Stimulated activated CD4-positive, alpha-beta T cell treated with anti-CD3 and anti-CD28 coated beads, TNF-alpha, amount 100 ng/mL, for 4 hours (primary cell): ENCODE measurements at places on chromosomes 6 and 20.

DNA sequence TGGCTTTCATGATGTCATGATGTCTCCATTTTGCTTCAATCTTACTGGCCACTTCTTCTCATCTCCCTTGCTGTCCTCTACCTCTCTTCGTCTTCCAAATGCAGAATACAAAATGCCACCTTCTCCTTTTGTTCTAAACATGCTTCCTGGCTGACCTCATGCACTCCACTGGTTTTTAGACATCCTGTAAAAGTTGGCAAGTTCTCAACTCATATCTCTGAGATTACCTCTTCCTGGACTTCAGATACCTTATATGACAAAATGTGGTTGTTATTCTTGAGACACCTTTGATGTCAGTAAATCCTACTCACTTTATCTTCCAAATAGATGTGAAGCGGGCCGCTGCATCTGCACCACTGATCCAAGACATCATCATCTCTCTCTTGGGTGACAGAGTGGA, 212.7 kb upstream of the FOXA2 start:
- no peak for DNase-seq

DNA sequence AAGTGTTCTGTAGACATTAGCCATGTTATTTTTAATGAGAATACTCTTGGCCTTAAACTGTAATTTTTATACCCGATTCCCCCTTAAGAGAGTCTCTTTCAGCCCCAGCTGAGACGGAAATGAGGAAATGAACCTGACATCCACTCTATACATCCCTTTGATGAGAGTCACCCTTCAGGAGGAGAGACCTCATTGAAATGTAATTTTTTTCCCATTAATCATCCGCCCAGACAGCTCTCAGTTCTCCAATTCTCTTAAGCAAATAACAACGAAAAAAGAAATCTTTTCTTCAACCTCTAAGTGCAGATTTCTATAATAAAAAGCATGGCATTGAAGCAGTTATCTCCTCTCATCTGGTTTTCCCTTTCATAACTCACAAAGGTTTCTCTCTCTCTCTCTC, 243.8 kb upstream of the PMEPA1 start:
- no peak for DNase-seq

DNA sequence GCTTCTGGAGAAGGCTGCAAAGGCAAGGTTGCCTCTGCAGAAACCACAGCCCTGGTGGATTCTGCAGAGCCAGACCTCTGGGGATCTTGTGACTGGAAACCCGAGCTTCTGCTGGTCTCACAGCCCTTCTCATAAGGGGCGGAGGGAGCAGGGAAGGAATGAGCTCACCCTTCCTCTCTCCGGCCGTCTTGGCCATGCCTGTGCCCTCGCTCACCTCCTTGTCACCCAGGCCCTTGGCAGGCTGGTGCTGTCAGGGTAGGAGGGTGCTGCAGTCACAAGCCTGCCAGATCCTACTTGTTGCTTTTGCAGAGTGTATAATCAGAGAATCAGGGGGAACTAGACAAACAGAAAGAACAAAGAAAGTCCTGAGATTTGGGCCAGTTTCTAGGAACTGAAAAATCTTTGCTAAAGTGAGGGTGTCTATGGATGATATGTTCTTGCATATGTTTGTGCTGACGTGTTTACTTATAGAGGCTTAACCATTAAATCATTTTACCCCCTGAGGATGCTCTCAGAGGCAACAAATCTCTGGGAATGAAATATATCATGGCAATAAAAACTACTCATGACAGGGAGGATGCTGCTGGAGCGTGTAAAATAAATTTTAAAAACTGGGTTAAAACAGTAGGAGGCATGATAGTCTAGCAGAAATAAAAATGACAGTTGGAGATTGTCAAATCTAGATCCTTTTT, 244.9 kb upstream of the SOX4 start:
- DNase-seq: no peak

DNA sequence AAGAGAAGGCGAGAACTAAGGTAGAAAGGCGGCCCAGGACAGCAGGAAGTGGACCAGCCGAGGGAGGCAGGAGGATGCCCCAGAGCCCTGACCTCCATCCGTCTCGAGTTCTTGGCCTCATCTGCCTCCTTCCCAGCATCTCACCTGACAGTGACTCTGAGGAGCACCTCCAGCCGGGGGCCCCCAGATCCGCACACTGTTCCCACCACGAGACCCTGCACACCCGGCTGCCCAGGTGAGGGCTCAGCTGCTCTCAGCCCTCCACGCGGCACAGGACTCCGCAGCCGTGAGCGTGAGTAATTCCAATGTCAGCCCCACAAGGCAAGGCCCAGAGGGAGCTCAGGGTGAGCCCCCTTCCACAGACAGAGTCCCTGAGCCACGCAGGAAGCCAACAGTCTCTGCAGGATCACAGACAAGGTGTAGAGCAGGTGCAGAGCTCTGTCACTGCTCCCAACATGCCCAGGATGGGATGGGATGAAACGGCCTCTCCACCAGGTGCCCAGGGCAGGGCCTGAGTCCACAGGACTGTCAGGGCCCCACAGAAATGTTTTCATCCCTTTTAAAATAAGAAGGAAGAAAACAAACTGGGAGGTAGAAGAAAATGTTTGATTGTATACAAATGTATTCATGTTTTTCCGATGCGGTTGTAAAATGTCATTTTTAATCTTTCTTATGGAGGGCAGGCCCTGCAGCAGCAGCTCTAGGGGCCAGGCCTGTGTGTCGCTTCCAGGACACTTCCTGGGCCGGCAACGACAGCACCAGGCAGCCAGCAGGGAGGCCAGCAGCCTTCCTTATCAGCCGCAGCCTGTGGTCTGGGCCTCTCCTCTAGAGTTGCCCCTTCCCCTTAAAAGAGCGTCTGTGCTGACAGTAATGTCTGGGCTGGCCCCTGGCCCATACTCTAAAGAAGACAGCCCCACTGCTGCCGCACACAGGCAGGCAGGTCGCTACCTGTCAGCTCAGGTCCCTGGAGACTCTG, 66.9 kb downstream of the DLL1 start:
- no peak for DNase-seq

DNA sequence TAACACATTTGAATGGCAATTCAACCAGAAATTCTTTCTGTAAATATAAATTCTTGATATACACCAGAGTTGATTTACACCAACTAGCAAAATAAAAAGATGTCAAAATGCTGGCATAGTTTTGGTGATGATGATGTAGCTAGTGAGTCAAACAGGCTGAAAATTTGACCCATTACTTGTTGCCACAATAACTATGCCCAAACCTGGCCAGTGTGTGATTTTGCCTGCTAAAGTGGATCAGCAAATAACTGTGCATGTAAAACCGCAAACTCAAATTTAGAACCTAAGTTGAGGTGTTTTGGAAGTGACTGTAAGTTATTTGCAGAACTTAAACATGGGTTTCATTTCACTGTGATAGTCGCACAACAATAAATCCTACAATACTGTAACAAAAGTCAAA, 125.9 kb downstream of the KIF6 start:
- DNase-seq: no peak

DNA sequence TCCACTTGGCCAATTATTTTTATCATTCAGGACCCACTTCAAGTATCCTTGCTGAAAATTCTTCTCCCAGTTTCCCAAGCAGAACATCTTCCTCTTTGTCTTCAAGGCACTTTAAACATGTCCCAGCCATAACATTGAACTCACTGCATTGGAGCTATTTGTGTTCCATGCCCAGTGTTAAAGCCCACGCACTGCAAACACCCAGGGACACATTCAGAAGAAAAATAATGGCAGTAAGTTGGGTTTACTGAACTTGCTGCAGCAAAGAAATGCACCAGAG, 1.6 kb upstream of the APMAP start:
- DNase-seq: no peak

DNA sequence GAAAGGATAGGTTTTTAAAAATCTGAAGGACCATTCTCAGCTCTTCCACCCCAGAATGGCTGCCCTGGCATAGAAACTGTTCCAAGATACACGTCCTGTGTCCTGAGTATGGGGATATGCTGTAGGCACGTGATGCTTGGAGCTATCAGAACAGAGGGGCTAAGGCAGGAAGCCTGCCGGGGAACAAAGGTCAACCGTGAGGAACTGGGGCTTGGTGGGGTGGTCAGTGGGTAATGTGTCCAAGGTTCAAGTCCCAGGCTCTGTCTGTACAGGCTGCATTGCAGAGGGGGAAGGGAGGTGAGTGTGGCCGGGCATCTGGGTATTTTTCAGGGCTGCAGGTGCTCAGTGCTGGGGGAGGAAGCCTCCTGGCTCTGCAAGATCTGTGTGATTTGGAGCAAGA, 479.6 kb upstream of the CHD6 start:
- no peak for DNase-seq

DNA sequence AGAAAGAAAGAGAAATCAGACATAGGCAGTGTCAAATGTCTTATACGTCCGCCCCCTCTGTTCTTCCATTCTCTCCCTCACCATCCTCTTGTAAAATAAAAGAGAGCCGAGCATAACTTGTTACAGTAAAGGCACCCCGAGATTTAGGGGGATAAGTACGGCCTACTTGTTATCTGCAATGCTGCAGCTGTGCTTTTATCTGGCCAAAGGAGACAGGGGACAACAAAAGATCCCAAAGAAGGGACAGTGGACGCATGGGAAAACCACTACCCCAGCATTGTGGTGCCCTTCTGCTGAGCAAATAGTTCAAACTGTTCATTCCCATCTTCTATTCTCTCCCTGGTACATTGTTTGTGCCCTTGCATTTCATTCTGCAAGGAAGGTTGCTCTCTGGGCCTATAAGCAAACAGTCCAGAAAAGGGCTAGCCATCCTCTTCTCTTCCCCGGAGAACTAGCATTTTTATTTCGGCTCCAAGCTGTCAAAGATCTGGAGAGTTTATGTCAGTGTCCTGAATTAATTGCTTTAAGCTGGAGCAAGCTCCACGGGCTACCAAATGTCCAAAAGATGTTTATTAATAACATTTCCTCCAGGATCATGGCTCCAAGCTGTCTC, 22.3 kb downstream of the FOXA2 start:
- DNase-seq: no peak

DNA sequence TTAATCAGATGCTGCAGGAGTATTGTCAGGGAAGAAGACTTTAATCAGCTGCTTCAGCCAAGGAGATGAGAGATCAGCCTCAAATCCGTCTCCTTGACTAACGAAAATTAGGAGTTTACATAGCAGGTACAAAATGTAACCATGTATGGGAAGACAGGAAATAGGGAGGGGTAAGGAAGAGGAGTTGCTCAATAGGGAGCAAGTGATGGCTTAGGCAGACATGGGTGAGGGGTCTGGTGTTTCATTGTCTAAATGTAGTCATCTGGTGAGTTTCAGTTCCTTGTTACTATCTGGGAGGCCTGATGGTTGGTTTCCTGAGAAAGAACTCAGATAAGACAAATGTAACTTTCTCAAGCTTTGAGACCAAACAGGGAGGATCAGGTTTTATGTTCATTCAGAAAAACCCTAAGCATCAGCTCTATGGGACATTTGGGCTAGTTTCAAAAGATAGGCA, 217.3 kb upstream of the SULF2 start:
- DNase-seq: no peak

DNA sequence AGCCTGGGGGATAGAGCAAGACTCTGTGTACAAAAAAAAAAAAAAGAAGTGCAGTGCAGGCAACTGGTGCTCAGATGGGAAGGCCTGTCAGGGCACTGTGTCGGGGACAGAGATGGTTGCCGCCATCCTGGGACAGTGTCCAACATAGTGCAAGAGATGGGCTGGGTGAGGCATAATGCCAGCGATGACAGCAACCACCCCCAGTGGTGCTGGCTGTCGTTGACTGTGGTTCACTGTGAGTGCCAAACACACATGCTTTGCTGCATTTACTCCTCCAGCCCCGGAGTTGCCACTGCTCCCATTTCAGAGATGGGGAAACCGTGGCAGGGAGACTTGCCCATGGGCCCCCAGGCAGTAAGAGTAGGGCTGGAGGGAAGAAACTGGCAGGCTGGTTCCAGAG, 5.2 kb upstream of the C20orf203 start:
- no peak for DNase-seq

DNA sequence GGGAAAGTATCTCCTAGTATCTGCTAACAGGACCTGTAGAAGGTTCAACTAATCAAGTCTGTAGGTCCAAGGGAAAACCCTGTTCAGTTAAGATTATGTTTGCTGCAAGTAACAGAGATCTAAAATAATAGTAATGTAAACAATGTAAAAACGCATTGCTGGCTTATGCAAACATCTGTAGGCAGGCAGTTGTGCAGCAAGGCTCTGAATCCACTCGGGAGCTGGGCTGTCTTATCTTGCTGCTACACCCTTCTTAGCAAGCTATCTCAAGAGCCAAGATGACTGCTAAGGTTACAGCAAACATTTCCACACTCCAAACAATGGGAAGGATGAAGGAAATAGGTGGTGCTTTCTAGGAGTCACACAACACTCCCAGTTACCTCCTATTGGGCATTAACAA, 397.3 kb upstream of the NRSN1 start:
- DNase-seq: no peak

- DNase-seq: no peak
Observed at GRCh38 chr20:42968746-42969145, 221.0 kb downstream of the PTPRT start.

GRCh38 chr6:130113201-130113710, 94.9 kb downstream of the L3MBTL3 start:
- DNase-seq: no peak

DNA sequence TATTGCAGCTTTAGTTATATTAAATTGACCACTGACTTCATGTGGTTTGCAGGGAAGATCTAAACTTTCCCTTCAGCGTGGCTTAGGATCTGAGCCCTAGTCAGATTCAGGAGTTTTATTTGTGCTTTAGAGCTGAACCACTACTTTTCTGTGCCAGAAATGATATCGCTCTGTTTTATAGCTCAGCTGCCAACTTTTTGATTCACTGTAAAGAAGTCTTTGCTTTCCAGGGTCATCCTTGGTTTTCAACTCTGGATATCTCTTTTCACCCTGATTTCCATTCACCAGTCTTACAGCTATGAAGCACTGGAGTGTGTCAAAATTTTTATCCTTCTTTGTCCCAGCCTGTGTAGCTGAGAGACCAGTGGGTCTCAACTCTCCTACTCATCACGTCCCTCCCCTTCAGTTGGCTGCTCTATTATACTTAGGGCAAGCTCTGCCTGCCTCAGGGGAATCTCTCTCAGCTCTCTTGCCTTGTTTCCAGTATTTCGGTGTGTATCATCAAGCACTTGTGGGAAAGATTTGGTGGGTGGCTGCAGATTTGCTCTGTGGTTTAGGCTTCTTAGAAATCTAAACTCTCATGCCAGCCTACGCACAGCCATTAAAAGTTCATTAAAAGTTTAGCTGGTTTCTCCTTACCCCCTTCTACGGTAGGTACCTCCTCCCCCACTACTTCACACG, 425.5 kb downstream of the TENT5A start:
- no peak for DNase-seq

DNA sequence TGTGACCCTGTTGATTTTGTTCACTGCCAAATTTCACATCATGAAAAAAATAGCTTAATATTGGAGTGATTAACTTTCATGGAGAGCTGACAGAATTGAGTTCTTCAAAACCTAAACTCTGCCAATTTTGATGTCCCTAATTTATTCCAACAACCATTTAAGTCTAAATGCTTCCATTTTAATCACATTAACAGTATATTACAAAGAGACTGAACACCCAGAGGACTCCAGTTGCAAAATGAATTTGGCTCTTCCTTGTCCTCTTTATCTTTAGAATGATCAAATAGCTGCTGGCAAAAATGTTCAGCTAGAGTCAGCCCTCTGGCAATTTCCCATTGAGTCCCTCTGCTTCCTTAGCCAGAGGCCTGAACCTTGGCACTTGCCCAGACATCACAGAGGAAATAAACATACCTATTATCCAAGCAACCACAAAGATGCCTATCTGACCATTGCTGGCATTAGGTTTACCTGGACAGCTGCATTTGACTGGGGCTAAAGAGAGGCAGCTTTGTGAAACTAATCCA, 299.0 kb upstream of the STXBP5 start:
- no peak for DNase-seq
